ENCODE measurements at places on chromosomes 5 and 9.
A peak's percentile ranks its signal among the peaks of the same experiment; 100 is the strongest.

GRCh38 chr5:169350759-169351240 lies 49.9 kb upstream of the SLIT3 start:
- DNase-seq: no peak

GRCh38 chr9:70540016-70540415 lies 125.6 kb upstream of the KLF9 start:
- DNase-seq: no peak

- no peak for DNase-seq
Observed at GRCh38 chr5:141878186-141878710, at the start of gene PCDH1. PCDH1 (minus strand) TSS chr5:141878410; CDS start chr5:141878262, 148 bp downstream.

DNA sequence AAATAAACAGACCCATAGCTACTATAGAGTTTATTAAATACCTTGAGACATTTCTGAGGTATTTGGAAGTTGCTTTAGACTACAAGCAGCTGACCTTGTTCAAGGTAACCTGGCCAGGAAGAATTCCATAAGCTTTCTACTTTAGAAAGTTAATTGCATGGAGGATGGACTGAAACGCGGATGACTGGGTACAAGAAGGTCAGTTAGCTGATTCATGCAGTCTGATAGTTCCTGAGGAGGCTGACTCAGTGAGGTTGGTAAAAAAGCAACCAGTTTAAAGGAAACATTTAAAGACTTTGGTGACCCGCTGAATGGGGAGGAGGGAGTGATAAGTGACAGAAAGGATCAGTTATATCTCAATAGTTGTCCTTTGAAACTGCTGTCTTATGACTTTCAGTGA lies 670.1 kb upstream of the CDH9 start:
- DNase-seq: no peak

DNA sequence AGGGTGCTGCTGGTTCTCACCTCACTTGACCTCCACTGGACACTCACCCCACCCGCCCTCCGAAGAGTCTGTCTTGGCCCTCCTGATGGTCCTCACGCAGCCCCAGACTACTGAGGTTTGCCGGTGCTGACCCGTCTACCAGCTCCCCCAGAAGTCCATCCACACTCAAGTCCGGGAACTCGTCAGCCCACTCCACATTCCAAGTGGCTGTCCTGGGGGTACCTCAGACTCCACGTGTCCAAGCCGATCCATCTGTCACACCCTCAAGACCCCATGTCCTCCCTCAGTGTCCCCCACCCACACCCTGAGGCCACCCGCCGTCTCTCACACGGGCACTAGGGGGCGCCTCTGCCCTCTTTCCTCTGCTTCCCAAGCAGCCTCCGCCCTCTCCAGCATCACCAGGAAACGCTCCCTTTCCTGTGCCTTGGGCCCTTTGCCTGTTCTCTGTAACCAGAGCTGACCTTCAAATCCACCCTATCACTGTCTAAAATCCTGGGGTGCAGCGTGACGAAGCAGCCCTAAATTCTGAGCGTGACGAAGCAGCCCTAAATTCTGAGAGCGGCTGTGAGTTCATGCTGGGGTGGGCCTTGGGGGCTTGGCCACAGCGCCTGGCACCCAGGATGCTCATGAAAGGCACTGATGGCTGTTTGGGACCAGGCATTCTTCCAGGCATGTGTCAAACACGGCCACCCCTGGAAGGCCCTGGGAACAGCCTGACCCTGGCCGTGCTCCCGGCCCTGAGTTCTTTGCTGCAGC lies 95.7 kb downstream of the KCNT1 start:
- peak; percentile 83 for DNase-seq

GRCh38 chr9:3200331-3200774 lies 325.4 kb downstream of the RFX3 start:
- DNase-seq: no peak

Data from GM13976 (cell line).